EH (cell line): ENCODE measurements at places on chromosomes 11 and 22.

- DNase-seq, result no peak
Observed at GRCh38 chr11:37896016-37896415, 1298.0 kb upstream of the RAG2 start.

DNA sequence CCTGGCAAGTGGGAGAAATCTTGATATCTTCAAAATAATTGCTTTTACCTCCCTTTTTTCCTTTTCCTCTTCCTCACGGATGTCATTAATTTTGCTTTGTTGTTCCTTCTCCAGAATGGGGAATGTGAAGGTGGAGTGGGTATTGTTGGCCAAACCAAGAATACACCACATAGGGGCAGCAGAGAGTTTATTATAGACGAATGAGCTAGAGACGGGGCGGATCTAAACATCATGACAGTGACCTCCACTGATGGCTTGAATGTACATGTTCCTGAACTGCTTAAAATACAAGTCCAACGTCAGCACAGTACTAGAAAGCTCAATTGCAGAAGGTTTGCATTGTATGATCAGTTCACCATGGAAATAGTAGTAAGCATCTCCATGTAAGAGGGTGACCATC lies 122.3 kb upstream of the SNX19 start:
- DNase-seq, result peak; percentile 26

- DNase-seq, result no peak
Observed at GRCh38 chr11:1300121-1300520, 9.3 kb downstream of the TOLLIP start.

GRCh38 chr22:49371325-49372110 lies 456.2 kb downstream of the BRD1 start:
- DNase-seq, result no peak

- peak; percentile 11 for DNase-seq
Observed at GRCh38 chr11:121741351-121741760, 288.6 kb upstream of the SORL1-AS1 start.

- no peak for DNase-seq
Observed at GRCh38 chr11:30393012-30393411, 70.1 kb downstream of the ARL14EP start.

GRCh38 chr11:112719736-112720525 lies 241.3 kb upstream of the NCAM1 start:
- no peak for DNase-seq

- DNase-seq, result no peak
Observed at GRCh38 chr11:101299210-101299609, 169.6 kb upstream of the PGR start.

DNA sequence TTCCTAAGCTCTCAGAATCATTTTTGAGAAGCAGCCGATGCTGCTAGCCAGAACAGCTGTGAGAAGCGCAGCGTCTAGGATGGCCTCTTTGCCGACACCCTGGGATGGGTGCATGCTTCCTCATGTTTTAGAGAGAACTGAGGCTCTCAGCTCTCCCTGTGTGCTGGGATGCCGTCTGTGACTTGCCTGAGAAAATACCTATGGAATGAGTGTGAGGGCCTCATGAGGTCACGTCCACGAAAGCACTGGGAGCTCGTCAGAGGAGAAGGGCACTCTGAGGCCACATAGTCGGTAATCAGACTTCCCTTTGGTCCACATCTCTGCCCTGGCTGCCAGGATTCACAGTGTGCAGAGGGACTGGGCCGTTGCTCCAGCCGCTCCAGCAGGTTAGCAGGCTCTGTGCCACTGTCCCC lies 54.7 kb downstream of the MICAL3 start:
- peak; percentile 98 for DNase-seq

GRCh38 chr11:61138935-61139334 lies 22.3 kb downstream of the VPS37C start:
- peak; percentile 69 for DNase-seq

GRCh38 chr11:33478111-33478573 lies 221.0 kb downstream of the HIPK3 start:
- no peak for DNase-seq

GRCh38 chr11:123546515-123546914 lies 107.9 kb downstream of the SCN3B start:
- DNase-seq, result peak; percentile 88

- peak; percentile 72 for DNase-seq
Observed at GRCh38 chr22:19717691-19718455, 3.6 kb downstream of the SEPTIN5 start.

DNA sequence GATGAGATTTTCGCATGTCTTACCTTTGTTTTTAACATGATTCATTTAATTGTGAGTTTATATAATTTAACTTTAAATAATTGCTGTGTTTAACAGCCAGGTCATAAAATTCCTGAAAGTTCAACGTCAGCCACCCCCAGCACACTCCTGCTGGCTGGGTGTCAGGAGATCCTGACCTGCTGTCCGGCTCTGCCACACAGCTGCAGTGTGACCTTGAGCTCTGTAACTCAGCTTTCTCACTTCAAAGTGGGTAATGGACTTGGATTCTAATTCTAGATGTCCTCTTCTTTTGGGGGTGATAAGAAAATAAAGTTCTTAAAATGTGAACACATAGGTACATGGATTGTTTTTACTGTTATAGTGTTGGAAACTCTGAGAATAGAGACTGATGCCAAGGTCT lies 10.9 kb downstream of the VPS26B start:
- DNase-seq, result no peak

DNA sequence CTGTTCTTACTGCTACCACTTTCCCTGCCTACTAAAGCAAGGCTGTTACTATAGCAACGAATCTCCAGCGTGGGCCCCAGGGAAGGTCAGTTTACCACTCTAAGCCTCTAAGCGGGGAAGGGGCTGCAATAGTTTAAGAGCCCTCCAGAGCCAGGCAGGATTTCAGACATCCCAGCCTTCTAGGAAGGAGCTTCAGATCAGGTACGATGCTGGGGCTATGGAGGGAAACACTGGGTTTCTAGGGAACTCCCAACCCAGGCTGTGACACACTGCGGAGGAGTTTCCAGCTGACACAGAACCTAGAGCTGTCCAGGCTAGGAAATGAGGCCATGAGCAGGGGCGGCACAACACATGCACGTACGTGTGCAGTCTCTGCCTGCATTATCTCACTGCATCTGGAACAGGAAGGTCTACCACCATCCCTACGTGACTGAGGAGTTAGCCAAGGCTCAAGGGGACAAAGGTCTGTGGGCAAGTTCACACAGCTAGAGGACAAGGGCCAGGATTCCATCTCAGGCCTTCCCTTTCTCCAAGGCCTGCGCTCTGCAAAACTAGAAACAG lies 20.4 kb downstream of the HPS4 start:
- no peak for DNase-seq

GRCh38 chr22:27317971-27318428 lies 483.6 kb downstream of the MN1 start:
- peak; percentile 67 for DNase-seq

- peak; percentile 53 for DNase-seq
Observed at GRCh38 chr11:63614136-63614671, at the start of gene PLAAT3. Gene PLAAT3, minus strand, starts transcription at chr11:63614433. Its CDS starts 419 bp downstream, at chr11:63614014.

GRCh38 chr11:61983419-61983818 lies 16.0 kb upstream of the FTH1 start:
- DNase-seq, result no peak

DNA sequence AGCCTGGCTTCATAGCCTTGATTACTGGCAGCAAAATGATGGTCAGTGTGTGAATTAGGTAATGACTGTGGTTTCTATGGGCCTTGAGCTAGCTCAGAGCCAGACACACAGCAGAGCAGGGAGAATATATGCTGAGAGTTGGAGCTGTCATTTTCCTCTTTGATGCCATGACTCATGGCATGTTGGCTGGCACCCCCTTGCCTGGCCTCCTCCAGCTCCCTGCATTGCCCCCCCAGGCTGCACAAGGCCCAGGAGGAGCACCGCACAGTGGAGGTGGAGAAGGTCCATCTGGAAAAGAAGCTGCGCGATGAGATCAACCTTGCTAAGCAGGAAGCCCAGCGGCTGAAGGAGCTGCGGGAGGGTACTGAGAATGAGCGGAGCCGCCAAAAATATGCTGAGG lies 20.3 kb upstream of the RRM1 start:
- no peak for DNase-seq
